ENCODE measurements at places on chromosomes 7 and 10. TPM values are rescaled to one million over a fixed set of nuclear protein-coding genes. Genes with fewer than 3 reads are reported as not detected.

ACSM6 gene
- total RNA-seq, result not detected

CNPY1 gene
- total RNA-seq, result not detected

GHRHR gene
- not detected for total RNA-seq

MMP21 gene
- not detected for total RNA-seq

SLC29A3 gene
- total RNA-seq, result 0.49 TPM

MUC12 gene
- 1.7 TPM for total RNA-seq

TBX20 gene
- total RNA-seq, result not detected

GPR158 gene
- total RNA-seq, result not detected

SLC26A5 gene
- not detected for total RNA-seq

IGFBP3 gene
- 1.0 TPM for total RNA-seq

ABCB1 gene
- not detected for total RNA-seq

GARS1 gene
- total RNA-seq, result 233 TPM

ODAD2 gene
- 0.23 TPM for total RNA-seq

IRF5 gene
- total RNA-seq, result 9.1 TPM

KBTBD2 gene
- 33.0 TPM for total RNA-seq

HOXA11 gene
- total RNA-seq, result 1.3 TPM

LBX1 gene
- total RNA-seq, result not detected

AMPH gene
- not detected for total RNA-seq
